Cardiac muscle cell (in vitro differentiated cells and primary cell): ENCODE measurements at places on chromosomes 2 and 18. TPM values are rescaled to one million over a fixed set of nuclear protein-coding genes. Genes with fewer than 3 reads are reported as not detected.

The VWA3B gene
- 0.09 and 0.67 TPM in 2 replicates for total RNA-seq

The GPAT2 gene
- 1.5 and 3.5 TPM in 2 replicates for total RNA-seq

The IL18R1 gene
- 0.07 and 0.12 TPM in 2 replicates for total RNA-seq

The AFF3 gene
- total RNA-seq: 12.8 and 16.2 TPM in 2 replicates

GRCh38 chr18:3451989-3452749 lies 2.2 kb downstream of the TGIF1 start:
- DNase-seq: peak; percentile 78

- no peak for DNase-seq
Measured at GRCh38 chr2:80926168-80926567, 621.6 kb upstream of the LRRTM1 start.

- no peak for DNase-seq
Measured at GRCh38 chr2:239184179-239184578, 216.6 kb downstream of the HDAC4 start.

DNA sequence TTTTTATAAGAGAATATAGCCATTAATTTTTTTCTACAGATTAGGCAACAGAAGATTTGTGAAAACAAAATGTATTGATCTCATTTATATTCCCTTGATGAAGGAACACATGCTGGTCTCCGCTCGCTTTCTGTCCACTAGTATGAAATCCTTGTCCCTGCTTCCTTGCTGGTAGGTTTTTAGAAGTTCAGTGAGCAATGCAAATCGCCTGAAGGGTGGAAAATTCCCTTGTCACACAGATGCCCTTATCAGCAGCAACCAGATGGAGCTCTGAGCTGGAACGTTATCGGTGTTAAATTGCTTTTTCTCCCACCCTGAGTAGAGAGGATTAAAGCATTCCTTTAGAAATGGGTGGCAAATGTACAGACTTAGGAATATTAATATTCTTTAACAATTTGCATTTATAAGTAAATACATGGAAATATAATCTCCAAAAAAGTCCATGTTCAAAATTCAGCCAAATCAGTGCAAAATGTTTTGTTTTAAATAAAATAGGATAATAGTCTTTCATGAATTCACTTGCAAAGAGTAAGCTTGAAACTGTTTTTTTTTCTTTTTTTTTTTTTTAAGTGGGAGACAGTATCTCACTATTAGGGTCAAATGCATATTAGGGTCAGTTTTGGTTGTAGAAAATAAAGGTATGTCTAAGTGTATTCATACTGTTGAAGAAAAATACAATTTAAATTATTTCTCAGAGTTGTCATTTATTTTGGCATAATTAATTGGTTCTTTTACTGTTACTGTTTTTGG lies 164.0 kb upstream of the MYO3B start:
- DNase-seq: peak; percentile 88
